ENCODE measurements at places on chromosomes 2 and 18.

DNA sequence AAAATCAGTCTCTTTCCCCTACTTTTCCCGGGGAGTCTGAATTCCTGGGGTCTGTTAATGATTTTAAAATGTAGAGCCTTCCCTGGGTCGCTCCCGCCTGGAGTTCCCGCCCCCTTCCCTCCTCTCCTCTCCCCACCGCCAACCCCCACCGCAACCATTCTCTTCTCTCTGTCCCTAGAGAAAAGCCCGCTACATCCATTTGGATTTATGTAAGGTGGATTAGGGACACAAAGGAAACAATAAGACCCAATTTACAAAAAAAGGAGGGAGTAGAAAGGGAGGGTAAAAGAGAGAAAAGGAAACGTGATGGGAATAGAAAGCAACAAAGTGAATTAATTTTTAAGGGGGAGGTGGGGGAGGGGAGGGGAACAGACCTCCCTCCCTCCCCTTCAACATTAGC is 2.2 kb downstream of the EPHA4 start:
- DNase-seq: no peak

- no peak for DNase-seq
Observed at GRCh38 chr2:121539750-121540469, 9.2 kb downstream of the RNU4ATAC start.

DNA sequence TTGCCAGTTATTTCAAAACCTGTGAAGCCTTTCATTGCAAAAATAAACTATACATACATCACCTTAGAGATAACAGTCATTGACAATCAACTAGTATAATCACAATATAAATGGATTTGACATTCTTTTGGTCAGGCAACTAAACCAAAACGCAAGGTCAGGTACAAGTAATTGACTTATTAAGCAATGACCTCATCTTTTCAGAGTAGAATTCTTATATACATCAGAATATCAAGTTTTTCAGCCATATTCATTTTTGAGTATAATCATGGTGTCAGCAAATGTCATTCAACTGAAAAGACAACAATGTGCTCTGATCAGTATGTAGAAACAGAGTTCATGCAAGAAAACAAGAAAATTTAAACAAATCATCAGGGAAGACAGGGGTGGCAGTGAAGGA is 208.6 kb downstream of the TGIF1 start:
- no peak for DNase-seq

DNA sequence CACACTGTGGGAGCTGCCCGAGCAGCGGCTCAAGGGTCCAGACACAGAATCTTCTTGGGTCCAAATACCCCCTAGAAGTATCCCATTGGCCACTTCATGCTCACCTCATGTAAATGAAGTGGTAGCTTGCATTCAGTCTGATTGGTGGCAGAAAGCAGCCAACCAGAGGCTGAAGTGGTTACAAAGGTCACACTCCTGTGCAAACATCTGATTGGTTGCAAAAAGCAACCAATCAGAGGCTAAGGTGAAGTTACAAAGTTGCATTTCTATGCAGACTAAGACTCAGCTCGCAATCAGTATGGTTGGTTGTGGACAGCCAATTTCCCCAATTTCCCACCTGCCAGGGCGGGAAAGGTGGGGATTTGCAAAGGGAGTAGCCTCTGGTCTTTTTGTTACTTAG is 94.3 kb downstream of the DGKD start:
- no peak for DNase-seq

GRCh38 chr2:161761160-161761559 is 136.9 kb downstream of the SLC4A10 start:
- DNase-seq: no peak

GRCh38 chr2:30208453-30208852 is 22.9 kb upstream of the LBH start:
- DNase-seq: no peak

DNA sequence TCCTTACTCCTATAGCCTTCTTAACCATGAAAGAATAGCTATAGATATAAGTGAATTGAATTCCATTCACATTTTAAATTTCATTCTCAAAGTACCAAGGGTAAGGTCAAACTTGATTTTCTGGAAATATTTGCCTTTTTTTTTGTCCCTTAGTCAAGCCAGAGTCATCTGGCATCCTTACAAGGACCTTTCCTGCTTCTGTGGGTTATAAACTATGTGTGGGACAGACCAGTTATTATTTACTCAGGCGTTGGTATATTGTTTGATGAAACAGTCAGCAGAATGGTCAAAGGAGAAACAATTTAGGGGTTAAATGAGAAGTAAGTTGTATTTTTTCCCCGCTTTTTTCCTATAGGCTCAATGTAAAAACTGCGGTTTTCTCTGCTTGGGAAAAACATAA is 1103.2 kb upstream of the ZEB2 start:
- DNase-seq: no peak

- no peak for DNase-seq
Observed at GRCh38 chr2:185658750-185659149, 79.9 kb upstream of the FSIP2 start.

DNA sequence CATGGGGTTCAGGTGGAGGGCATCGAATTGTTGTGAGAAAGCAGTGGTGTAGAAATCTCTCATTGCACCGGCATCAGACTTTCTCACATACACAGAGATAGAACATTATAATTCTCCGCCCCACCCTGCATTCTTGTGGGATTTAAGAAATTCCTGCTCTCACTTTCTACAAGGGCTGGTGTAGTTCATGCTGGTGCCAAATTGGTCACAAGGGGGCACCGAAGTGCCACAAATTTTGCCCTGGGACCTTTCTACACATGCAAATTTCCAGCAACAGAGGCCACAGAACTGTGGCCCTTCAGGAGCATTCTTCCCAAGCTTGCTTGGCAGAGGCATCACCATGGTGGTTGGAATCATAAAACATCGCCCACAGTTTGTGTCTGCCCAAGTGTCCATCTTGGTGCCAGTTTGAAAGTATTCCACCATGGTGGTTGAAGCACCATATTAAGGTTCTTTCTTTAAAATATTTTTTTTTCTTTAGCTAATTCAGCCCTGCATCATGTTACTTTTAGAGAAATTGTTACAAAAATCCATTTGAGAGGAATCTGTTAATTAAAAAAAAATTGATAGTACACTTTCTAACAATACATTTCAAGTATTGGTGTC is 521.2 kb upstream of the FANCL start:
- DNase-seq: no peak

DNA sequence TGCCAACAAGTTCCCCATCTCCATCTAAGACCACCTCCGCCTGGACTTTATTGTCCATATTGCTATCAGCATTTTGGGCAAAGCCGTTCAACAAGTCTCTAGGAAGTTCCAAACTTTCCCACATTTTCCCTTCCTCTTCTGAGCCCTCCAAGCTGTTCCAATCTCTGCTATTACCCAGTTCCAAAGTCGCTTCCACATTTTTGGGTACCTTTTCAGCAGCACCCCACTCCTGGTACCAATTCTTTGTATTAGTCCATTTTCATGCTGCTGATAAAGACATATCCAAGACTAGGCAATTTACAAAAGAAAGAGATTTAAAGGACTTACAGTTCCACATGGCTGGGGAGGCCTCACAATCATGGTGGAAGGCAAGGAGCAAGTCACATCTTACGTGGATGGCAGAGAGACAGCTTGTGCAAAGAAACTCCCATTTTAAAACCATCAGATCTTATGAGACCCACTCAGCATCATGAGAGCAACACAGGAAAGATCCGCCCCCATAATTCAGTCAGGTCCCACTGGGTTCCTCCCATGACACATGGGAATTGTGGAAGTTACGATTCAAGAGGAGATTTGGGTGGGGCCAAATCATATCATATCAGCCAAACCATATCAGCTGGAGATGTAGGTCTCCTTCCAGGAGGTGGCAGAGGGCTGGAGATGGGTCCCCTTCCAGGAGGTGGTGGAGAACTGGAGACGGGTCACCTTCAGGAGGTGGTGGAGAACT is 19.8 kb upstream of the TXNDC2 start:
- no peak for DNase-seq

DNA sequence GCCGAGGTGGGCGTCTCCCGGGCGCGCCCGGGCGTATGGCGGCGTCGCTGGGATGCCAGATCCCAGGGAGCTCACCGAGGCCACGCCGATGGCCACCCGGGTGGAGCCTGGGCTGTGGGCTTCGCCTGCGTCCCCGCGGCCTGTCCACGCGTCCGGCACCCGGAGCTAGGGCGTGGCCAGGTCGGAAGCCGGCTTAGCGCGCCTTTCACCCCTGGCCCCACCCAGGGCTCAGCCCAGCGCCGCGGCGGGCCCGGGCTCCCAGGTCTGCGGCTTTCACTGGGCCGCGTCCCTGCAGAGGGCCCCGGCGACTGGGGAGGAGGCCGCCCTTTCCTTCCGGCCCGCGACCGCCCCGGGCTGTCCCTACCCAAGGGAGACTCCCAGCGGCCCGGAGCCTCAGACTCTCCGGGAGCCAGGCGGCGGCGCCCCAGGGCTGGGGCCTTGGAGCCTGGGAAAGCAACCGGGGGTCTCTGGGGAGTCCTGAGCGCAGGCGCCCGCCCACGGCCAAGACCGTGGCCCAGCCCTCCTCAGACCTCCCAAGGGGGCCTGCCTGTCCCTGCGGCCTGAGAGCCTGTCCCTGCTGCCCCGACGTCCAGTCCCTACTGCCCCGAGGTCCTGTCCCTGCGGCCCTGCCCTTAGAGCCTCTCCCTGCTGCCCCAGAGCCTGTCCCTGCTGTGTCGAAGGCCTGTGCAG is 36.3 kb upstream of the ITM2C start:
- DNase-seq: no peak

DNA sequence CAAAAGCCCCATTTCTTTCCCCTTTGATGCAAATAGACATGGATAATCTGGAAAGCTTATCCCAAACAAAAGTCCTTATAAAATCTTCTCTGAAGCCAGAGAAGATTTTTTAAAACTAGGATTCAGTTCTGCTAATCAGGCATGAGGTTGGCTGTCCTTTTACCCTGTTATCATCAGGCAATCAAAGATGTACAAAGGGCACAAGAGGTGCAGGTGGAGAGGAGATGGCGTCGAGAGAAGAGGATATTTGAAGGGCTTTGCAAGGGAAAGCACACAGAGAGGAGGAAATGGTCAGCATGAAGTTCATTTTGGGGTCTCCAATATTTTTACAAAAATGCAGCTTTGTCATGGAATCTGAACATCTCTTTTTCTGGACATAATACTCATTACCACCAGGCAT is 88.5 kb downstream of the KLF7 start:
- DNase-seq: no peak

DNA sequence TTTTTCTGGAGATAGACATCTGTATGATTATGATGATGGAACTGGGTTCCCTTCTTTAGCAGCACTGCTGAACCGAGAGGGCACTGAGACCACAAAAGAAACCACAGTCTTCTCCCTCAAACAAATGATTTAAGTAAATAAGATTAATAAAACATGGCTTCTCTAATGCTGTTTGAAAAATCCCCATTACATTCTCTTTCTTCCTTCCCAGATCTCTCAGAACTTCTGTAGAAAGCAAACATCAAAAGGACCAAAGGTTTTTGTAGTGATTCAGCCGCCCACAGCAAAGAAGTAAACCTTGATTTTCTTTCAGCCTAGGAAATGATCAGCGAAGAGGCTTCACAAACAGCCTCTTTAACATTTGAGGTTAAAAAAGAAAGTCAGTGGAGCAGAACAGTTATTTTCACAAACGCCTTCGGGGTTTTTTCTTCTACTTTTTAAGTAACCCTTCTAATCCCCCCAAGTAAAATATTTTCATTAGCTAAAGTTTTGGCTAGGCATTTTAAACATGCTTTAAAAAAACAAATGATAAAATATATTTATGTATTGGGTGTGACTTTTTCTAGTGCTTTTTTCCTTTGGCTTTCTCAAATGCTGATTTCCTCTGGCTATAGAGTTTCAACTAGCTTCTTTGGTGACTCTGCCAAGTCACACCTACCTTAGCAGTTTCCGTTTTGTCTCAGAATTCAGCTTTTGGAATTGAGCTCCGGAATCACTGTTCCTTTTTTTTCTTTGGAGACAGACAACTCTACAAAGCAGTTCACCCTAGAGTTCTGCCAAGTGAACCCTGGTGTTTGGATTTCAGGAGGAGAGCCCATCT is 89.6 kb downstream of the UPP2 start:
- DNase-seq: no peak

- DNase-seq: no peak
Observed at GRCh38 chr2:169066897-169067296, 2.5 kb upstream of the DHRS9 start.

DNA sequence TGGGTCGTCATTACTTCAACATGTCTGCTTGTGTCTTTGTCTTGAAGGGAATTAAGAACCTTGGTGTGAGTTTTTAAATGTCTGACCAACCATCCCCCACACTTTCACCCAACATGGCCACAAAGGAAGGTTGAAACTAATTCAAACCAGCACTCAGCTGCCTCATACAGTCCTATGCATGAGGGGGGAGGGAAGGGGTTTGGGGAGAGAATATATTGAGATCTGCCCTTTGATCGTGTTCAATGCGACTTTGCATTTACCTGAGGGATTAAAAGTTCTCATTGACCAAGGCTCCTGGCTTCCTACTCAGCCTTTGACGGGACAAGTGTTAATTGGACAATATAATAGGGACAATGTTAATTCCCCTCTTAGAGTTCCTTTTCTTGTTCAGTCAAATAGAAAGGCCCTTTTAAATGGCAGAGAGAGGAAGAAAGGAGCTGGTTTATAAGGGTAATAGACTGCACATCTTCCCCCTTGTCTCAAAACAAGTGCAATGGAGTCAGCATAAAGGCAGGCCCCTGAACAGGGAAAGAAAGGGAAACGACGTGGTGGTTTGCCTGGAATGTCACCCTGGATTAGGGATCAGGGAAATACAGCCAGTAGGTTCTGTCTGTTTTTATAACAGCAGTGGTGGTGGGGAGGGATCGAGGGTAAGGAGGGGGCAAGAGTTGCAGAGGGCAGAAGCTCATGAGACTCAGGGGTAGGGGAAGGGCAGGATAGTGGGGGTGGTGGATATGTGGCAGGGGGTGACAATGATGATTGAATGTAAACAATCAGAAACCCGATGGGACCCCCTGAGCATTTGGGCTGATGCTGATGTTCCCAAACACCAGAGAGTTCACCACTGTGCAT is 198.7 kb downstream of the MYCN start:
- no peak for DNase-seq

GRCh38 chr2:100887713-100888495 is 68.0 kb downstream of the NPAS2 start:
- DNase-seq: no peak

- no peak for DNase-seq
Observed at GRCh38 chr2:210616074-210616473, 59.7 kb downstream of the CPS1 start.

DNA sequence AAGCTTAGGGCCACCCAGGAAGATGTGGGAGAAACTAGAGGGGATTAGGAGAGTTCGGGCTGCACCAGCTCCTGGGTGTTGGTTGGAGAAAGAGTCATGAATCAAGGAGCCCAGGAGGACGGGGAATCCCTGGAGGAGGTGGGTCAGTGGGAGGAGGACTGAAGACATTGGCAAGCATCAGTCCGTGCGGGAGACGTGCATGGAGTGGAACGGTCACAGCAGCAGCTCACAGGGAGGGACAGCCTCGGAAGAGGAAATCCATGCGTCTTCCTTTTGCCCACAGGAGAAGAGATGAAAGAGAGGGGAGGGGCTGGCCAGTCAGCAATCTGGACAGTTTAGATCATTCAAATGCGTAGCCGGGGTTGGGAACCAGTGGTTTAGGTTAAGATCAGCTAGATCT is 178.6 kb downstream of the GBX2 start:
- DNase-seq: no peak

- DNase-seq: no peak
Observed at GRCh38 chr2:44134848-44135247, 33.8 kb upstream of the PPM1B start.
